ENCODE measurements at places on chromosomes 7 and 10. TPM values are rescaled to one million over a fixed set of nuclear protein-coding genes. Genes with fewer than 3 reads are reported as not detected.

The KCNMA1 gene
- total RNA-seq, result 1.8 TPM

The TLX1 gene
- not detected for total RNA-seq

The PGAM2 gene
- 671 TPM for total RNA-seq

The VAX1 gene
- total RNA-seq, result not detected

The LRIT1 gene
- total RNA-seq, result not detected

The SPDYE5 gene
- not detected for total RNA-seq

The ZNF789 gene
- total RNA-seq, result 3.3 TPM

The AGBL3 gene
- total RNA-seq, result 1.5 TPM

The CYP2C19 gene
- total RNA-seq, result not detected

The EEPD1 gene
- total RNA-seq, result 7.1 TPM

The GBX1 gene
- total RNA-seq, result 1.9 TPM

The PON1 gene
- not detected for total RNA-seq

The MICU1 gene
- total RNA-seq, result 37.4 TPM

The DIP2C gene
- 30.8 TPM for total RNA-seq

The VPS37D gene
- total RNA-seq, result 3.1 TPM

The TFR2 gene
- total RNA-seq, result 0.25 TPM

The PLXNA4 gene
- total RNA-seq, result 18.1 TPM

The ANXA8L1 gene
- not detected for total RNA-seq

The ANKRD61 gene
- not detected for total RNA-seq

The CLCN1 gene
- total RNA-seq, result not detected

The ENTPD1 gene
- total RNA-seq, result 7.7 TPM

The NPFFR1 gene
- not detected for total RNA-seq

The UNC5B gene
- total RNA-seq, result 15.6 TPM

The TCAF2 gene
- total RNA-seq, result 0.22 TPM

The FRMD4A gene
- 26.1 TPM for total RNA-seq

The CTBP2 gene
- 29.1 TPM for total RNA-seq

The STARD3NL gene
- 24.8 TPM for total RNA-seq

The TAS2R4 gene
- total RNA-seq, result 0.25 TPM

The C10orf62 gene
- total RNA-seq, result 1.5 TPM

The RET gene
- 0.60 TPM for total RNA-seq

The RAMP3 gene
- 30.7 TPM for total RNA-seq

The DNAJC12 gene
- total RNA-seq, result 6.1 TPM

The CPN1 gene
- total RNA-seq, result not detected

The NACAD gene
- 3.8 TPM for total RNA-seq

The HMX3 gene
- total RNA-seq, result not detected

The MUC12 gene
- 0.30 TPM for total RNA-seq
